ENCODE measurements at places on chromosomes 5 and 9.

- DNase-seq, result no peak
Observed at GRCh38 chr5:77259476-77259875, 49.0 kb downstream of the PDE8B start.

GRCh38 chr9:125743682-125744428 is 3.3 kb upstream of the PBX3 start:
- DNase-seq, result no peak

DNA sequence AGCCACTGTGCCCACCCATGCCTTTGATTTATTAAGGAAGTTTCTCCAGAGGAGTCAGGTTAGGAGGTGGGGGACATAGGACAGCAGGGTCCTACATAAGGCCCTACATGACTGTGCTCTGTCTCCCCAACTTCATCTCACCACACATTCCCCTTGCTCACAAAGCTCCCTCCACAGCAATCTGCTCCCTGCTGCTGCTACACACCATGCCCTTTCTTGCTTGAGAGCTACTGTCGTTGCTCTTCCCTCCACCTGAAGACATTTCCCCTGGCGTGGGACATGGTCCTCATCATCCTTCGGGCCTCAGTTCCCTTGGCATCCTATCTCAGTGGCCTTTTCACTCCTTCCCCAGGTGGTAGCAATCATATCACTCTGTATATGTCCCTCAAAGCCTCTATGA is 75.9 kb upstream of the DAPK1 start:
- DNase-seq, result no peak

DNA sequence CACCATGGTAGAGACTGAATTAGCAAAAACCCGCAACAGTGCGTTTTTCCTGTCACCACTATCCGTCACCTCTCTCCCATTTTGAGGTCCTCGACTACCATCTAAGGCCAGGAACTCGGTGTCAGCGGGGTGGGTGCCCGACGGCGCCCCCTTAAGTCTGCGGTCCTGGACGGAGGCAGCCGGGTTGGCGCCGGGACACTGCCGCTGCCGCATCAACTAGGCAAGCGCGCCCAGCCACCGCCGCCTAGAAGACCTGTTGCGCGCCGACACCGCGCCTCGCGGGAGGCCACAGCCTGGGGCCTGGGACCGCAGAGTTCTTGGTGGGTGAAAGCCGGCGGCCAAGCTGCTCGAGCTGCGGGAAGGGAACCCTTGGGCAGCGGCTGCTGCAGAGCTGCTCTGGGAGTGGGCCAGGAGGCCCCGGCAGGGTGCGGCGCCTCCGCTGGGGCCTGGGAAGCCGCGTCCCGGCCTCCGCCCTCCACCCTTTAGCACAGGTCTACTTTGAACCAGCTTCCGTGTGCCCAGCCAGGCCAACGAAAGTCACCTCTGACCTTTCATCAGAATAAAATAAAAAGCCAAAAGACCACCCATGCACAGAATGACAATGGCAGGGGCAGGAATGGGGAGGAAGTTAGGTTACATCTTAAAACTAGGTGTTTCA is 3.5 kb downstream of the FOXB2 start:
- DNase-seq, result no peak

- no peak for DNase-seq
Observed at GRCh38 chr5:120463991-120464626, at the start of gene PRR16. TSS of gene PRR16 (plus strand) at chr5:120464300.

DNA sequence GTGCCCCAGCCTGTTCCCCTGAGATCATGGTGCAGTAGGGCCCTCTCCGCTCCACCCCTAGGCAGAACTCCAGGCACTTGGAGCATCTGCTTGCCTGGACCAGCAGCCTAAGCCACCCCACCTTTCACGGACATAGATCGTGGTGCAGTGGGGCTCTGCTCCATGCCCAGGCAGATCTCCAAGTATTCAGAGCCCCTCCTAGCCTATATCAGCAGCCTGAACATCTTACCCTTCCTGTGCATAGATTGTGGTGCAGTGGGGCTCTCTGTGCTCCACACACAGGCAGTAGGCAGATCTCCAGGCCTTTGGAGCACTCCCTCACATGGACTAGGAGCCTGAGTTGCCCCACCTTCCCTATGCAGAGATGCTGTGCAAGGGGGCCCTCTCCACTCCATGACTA is 103.0 kb downstream of the GLIS3 start:
- DNase-seq, result no peak

GRCh38 chr9:33267151-33267767 is 2.4 kb downstream of the CHMP5 start:
- DNase-seq, result no peak

DNA sequence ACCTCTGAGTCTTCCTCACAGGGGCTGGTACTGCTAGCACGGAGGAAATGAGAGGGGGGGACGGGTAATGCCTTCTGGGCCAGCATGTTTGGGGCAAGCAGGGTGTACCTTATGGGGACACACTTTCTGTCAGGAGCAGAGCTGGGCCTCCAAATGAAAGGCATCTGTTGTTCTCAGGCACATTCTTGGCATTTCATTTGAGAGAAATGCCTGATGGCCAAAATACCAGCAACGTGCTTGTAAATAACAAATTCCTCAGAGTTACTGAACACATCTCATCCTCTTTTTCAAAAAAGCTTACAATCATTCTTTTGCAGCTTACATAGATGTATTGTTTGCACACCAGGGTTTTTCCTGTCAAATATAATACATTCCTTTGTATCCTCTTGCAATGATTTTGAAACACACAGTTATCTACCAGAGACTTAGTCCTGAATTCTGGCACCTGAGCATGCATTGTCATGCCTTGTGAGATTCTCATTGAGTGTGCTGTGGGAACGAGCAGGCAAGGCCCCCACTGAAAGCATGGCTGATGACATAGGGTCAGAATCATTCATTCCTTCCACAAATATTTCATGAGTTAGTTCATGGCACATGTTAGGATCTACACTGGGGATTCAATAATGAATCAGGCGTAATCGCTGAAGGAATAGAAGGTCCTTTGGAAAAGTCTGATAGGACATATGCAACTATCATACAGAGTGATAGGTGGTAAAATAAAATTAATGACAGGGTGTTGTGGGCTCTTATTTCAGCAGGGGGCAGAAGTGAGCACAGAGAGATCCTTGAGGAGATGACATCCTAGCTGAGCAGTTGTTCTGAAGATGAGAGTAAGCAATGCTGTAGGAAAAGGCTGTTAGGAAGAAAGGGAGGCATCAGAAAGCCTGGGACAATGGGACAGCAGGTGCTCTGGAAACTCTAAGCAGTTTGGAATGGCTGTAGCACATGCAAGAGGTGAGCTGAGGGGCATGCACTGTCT is 260.9 kb upstream of the TUT7 start:
- DNase-seq, result no peak

- DNase-seq, result no peak
Observed at GRCh38 chr9:113622600-113623400, 159.3 kb downstream of the RGS3 start.

DNA sequence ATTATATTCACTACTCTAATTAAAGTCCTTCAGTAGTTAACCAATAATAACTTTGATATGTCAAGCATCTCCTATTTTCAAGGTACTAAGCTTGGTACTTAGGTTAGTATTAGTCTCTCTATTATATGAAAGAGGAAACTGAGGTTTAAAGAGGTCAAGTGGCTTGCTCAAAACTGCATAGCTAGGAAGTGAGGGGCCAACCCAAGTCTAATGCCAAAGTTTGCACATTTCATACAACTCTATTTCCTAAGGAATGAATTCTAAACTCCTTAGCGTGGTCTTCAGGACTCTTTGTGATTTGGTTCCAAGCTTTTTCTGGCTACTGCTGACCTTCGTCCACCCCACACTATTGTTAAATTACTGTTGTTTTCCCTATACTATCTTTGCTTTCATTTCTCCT is 9.9 kb upstream of the SHOC1 start:
- no peak for DNase-seq

DNA sequence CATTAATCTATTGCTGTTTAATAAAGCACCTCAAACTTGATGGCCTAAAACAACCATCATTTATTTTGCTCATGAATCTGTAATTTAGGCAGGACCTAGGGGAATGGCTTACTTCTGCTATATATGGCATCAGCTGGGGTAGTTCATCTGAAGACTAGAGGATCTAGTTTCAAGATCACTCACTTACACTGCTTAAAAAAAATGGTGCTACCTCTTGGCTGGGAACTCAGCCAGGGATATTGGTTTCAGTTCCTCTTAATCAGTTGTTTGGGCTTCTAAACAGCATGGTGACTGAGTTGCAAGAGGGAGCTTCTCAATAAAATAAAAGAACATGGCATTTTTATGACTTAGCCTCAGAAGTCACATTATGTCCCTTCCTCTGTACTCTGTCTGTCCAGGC is 142.0 kb downstream of the FAM114A2 start:
- DNase-seq, result no peak

- no peak for DNase-seq
Observed at GRCh38 chr9:136645903-136646754, 16.6 kb upstream of the EGFL7 start.

GRCh38 chr9:83920469-83920926 is 734 bp downstream of the KIF27 start:
- DNase-seq, result no peak

DNA sequence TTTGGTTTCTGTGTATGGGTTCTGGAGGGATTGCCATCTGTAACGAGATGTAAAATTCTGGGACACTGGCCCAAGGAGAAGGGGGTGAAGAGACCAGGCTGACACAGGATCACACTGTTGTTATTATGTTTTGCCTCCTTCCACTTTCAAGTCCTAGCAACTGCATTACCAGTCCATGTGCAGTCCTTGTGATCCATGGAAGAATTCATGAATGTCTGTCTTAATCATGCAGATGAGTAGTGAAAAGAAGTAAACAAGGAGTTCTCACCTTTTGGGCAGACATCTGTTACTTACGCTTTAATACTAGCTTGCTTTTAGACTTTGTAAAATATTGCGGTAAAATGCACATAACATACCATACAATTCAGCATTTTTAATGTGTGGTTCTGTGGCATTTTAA is 18.3 kb downstream of the MEGF10 start:
- DNase-seq, result no peak

- DNase-seq, result no peak
Observed at GRCh38 chr5:36908544-36909260, 32.1 kb downstream of the NIPBL start.

GRCh38 chr5:133286483-133286882 is 234.7 kb downstream of the HSPA4 start:
- DNase-seq, result no peak

DNA sequence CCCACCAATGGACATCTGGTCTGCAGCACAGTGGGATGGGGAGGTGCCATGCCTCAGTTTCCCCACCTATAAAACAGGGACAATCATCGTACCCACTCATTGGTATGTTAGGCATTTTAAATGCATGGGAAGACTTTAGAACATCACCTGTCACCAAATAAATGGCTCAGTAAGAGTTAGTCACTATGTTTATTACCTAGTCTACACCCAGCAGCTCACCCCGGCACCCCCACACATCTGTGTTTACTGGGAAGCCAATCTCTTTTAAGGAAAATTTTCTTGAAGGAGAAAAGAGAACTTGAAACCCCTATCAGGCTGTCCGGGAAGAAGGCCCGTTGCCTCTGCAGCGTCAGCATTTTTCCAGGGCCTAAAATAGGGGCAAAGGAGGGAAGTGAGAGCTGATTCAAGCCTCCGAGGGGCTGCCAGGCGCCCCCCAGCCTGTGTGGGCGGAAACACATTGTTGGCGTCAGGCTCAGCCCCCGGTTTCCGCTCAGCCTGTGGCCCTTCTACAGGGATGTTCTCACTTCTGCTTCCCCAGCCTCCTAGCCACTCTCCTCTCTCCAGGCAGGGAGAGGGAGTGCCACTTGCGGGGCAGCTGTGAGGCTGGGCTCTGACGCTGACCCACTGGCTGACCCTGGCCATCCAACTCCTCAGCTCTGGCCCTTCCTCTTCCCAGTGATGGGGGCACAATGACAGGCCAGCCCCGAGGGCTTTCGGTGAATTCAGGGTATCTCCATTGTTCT is 4.6 kb downstream of the CSF1R start:
- DNase-seq, result no peak

- no peak for DNase-seq
Observed at GRCh38 chr5:74556631-74557595, 83.6 kb downstream of the ENC1 start.

DNA sequence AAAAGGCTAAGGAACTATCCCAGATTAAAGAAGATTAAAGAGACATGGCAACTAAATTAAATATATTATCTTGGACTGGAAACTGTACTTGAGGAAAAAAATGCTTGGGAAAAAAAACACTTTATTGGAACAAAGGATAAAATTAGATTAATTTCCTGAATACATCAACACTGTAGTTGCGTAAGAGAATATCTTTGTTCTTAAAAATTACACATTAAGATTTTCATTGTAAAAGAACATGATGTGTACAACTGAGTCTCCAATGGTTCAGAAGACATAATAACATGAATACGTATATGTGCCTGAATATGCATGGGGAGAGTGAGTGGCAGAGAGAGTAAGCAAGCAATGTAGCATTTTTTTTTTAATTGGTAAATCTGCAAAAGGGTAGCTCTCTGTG is 2.8 kb downstream of the AP3B1 start:
- no peak for DNase-seq

- no peak for DNase-seq
Observed at GRCh38 chr9:36967997-36968396, 66.1 kb downstream of the PAX5 start.
